ENCODE measurements at places on chromosomes 6 and 20. TPM values are rescaled to one million over a fixed set of nuclear protein-coding genes. Genes with fewer than 3 reads are reported as not detected.

PRDM1 gene
- 1.9 TPM for total RNA-seq

DNA sequence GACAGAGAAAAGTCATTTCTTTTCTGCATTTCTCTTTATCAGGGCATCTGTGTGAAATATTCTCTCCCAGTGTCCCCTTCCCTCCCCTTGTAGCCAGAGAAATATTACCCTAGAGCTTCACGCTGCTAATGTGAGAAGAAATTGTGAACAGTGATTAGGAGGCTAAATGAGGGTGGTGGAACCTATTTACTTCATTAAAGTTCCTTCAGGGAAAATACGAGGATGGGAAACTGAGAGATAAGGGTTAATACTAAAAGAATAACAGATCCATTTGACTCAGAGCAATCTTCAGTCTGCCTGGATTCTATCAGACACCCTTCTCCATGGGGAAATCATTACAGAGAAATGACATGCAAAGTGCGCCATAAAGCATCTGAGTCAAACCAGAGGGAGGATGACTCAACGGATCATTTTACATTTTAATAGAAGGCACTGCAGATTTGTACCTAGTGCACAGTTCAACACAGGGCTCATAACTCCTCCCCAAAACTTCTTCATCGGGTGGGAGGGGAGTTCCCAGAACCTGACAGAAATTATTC, 131.3 kb downstream of the GJA10 start:
- no peak for DNase-seq
- H3K4me1 ChIP-seq, result peaks cover 34% of the 10 kb centered on the region
- no peaks in the 10 kb centered on the region for H3K27me3 ChIP-seq
- H3K27ac ChIP-seq, result peak overlapping the region; percentile 80

DNA sequence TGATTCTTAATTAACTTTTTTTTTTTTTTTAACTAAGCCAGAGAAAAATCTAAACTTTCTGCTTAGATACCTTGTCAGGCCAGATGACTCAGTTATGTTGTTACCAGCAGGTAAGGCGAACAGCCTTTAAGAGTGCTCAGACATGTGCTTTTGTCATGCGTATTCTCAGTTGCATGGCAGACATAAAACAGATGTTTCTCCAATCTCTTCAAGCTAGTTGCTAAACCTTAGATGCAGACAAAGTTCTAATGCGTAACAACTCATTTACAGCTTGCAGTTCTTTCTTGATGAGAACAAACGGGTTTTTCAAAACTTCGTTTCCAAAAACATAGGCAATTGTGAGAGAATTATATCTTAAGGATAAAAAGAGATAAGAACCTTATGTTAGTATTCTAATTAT, 49.6 kb upstream of the GFRAL start:
- H3K4me3 ChIP-seq, result peak overlapping the region; percentile 61
- no peak for DNase-seq
- H3K36me3 ChIP-seq, result no peaks in the 10 kb centered on the region
- no peaks in the 10 kb centered on the region for H3K27me3 ChIP-seq
- H3K27ac ChIP-seq, result peak overlapping the region; percentile 50

- no peaks in the 10 kb centered on the region for H3K36me3 ChIP-seq
- no peak overlapping the region for H3K27ac ChIP-seq
- DNase-seq, result no peak
- peaks cover 9% of the 10 kb centered on the region for H3K27me3 ChIP-seq
These were observed 32.5 kb downstream of the KIAA0319 start for GRCh38 chr6:24613361-24614042.

GRCh38 chr6:110875548-110876169, 1.1 kb downstream of the AMD1 start:
- peaks cover 41% of the 10 kb centered on the region for H3K4me1 ChIP-seq
- peak overlapping the region; percentile 93 for H3K4me3 ChIP-seq
- H3K27ac ChIP-seq, result peak overlapping the region; percentile 92
- no peaks in the 10 kb centered on the region for H3K36me3 ChIP-seq
- no peaks in the 10 kb centered on the region for H3K27me3 ChIP-seq

All from mesothelial cell of epicardium (in vitro differentiated cells).